ENCODE measurements at places on chromosomes 4 and X.

DNA sequence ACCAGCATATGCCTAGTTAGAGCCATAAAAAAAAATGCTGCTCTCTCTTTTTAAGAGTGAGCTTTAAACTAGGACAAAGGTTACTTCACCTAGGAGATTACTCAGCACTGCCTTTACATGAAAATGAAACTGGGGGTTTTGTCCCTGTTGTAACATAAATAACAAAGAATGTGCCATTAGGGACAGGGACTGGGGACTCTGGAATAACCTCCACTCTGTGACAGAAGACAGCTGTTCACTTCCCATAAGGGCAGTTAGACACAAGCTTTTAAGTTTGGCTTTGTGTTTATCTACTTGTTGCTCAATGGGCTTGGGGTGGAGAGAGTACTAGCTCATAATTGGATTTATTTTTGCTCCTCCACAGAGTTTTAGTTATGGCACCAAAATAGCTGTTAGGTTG lies 11.9 kb downstream of the ENPEP start:
- H3K27ac ChIP-seq = no peak overlapping the region
- no peak for DNase-seq
- peaks cover 19% of the 10 kb centered on the region for H3K4me1 ChIP-seq
- H3K4me3 ChIP-seq = no peak overlapping the region

DNA sequence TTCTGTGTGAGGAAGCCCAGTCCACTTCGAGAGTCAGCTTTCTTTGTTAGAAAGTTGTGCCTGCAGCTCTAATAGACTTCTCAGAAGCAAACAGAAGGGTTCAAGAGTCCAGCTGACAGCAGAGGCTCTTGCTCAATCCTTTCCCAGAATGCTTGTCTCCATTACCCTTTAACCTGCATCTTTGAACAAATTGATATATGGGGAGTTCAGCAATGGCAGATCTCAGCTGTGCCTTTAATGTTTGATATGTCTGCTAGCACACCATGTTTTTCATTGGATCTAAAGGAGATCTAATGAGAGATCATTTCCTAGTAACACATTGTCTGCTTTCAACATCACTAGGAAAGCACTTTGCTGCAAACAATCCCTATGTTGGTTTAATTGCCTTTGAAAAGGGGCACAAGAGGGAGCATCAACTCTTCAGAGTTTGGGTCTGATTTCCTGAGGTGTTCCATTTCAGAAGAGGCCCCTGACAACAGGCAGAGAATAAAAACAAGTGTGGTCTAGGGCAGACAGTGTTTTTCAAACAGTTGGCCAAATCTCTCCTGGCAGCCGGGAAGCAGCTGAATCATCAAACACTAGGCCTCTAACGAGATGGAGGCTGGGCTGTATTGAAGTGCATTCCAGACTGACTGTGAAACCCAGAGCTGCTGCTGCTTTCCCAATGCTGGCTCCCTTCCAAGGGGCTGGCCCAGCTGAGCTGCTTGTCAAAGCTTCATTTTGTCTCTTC lies 55.5 kb downstream of the LUZP4 start:
- DNase-seq = peak; percentile 96
- H3K4me1 ChIP-seq = peaks cover 16% of the 10 kb centered on the region
- peak overlapping the region; percentile 88 for H3K27ac ChIP-seq
- H3K27me3 ChIP-seq = peaks cover 3% of the 10 kb centered on the region
- H3K4me3 ChIP-seq = no peak overlapping the region
- H3K36me3 ChIP-seq = no peaks in the 10 kb centered on the region

- no peaks in the 10 kb centered on the region for H3K4me1 ChIP-seq
- peak; percentile 64 for DNase-seq
- peaks cover 8% of the 10 kb centered on the region for H3K36me3 ChIP-seq
- H3K27ac ChIP-seq = no peak overlapping the region
Observed at GRCh38 chr4:1992468-1993168, 16.2 kb downstream of the NELFA start.

GRCh38 chrX:46559062-46559461 lies 13.8 kb upstream of the ZNF674 start:
- H3K4me1 ChIP-seq = no peaks in the 10 kb centered on the region
- no peaks in the 10 kb centered on the region for H3K27me3 ChIP-seq
- peak; percentile 49 for DNase-seq
- no peaks in the 10 kb centered on the region for H3K36me3 ChIP-seq
- no peak overlapping the region for H3K27ac ChIP-seq

GRCh38 chr4:1250527-1250812 lies 1.5 kb upstream of the CTBP1 start:
- H3K27me3 ChIP-seq = no peaks in the 10 kb centered on the region
- H3K27ac ChIP-seq = no peak overlapping the region
- H3K4me1 ChIP-seq = peaks cover 24% of the 10 kb centered on the region
- H3K4me3 ChIP-seq = no peak overlapping the region

DNA sequence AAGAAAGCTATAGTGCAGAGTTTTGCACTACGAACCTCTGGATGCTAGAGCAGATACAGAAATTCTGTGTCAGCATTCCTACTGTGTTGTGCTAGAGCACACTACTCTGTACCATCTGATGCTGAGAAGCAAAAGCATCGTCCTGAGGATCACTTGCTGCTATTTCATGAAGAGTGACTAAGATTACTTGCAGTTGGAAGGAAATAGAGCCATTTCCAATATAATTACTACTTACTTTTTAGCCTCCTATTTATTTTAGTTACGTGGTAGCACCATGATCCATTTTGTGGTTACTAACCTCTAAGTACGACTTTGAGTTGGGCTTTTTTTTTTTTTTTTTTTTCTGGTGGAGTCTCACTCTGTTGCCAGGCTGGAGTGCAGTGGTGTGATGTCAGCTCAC lies 226.7 kb downstream of the PALLD start:
- peaks cover 15% of the 10 kb centered on the region for H3K36me3 ChIP-seq
- DNase-seq = peak; percentile 46
- H3K4me1 ChIP-seq = peaks cover 40% of the 10 kb centered on the region
- H3K27me3 ChIP-seq = no peaks in the 10 kb centered on the region

- H3K36me3 ChIP-seq = no peaks in the 10 kb centered on the region
- H3K4me1 ChIP-seq = no peaks in the 10 kb centered on the region
- no peak for DNase-seq
- H3K4me3 ChIP-seq = no peak overlapping the region
- H3K27ac ChIP-seq = no peak overlapping the region
- no peaks in the 10 kb centered on the region for H3K27me3 ChIP-seq
Observed at GRCh38 chr4:10951306-10951705, 266.7 kb upstream of the CLNK start.

GRCh38 chr4:71635139-71635748 lies 148.6 kb downstream of the GC start:
- H3K36me3 ChIP-seq = no peaks in the 10 kb centered on the region
- H3K27me3 ChIP-seq = no peaks in the 10 kb centered on the region
- H3K27ac ChIP-seq = no peak overlapping the region
- no peak overlapping the region for H3K4me3 ChIP-seq
- DNase-seq = no peak

DNA sequence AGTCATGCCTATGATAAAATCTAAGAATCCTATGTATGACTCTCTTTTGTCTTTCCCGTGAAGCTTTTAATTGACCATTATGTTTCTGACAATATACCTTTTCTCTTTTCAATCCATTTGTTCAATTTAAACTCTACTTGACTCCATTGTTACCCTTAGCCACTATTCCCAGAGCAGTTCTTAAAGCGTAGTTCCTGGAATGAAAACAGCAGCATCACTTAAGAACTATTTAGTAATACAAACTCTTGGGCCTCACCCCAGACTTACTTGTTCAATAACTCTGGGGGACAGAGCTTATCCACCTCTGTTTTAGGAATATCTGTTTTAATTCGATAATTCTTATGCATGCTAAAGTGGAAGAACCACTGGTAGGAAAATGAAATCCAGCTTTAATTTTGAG lies 358.4 kb downstream of the PRR32 start:
- no peak overlapping the region for H3K27ac ChIP-seq
- no peaks in the 10 kb centered on the region for H3K36me3 ChIP-seq
- no peaks in the 10 kb centered on the region for H3K27me3 ChIP-seq
- DNase-seq = no peak
- H3K4me3 ChIP-seq = no peak overlapping the region

Measured in osteoblast (primary cell).